ENCODE measurements at places on chromosomes 1 and 21. TPM values are rescaled to one million over a fixed set of nuclear protein-coding genes. Genes with fewer than 3 reads are reported as not detected.

DNA sequence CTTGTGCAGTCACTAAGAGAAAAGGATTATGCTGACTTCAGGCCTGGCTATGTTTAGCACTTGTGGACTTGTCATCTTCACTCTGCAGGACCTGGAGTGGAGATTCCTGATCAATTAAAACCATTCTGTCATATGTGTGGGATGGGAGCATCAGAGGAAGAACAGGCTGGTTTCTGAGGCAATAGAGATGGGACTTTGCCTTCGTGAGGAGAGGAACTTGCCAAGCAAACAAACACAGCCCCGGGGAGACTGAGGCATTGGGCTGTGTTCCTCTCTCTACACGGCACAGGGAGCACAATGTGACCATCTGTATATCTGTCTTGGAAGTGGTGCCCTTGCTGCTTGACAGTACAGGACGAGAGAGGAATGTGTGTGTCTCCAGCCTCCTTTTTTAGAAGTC lies 23.1 kb downstream of the VASH2 start:
- no peak overlapping the region for H3K4me3 ChIP-seq
- no peaks in the 10 kb centered on the region for H3K27me3 ChIP-seq
- no peaks in the 10 kb centered on the region for H3K4me1 ChIP-seq
- no peak for DNase-seq
- no peaks in the 10 kb centered on the region for H3K36me3 ChIP-seq

GRCh38 chr1:204842892-204843291 lies 27.8 kb upstream of the NFASC start:
- no peaks in the 10 kb centered on the region for H3K4me1 ChIP-seq

- DNase-seq, result no peak
- H3K27me3 ChIP-seq, result no peaks in the 10 kb centered on the region
- H3K4me3 ChIP-seq, result no peak overlapping the region
- no peak overlapping the region for H3K27ac ChIP-seq
These were observed 26.2 kb downstream of the MPZL1 start for GRCh38 chr1:167747988-167748387.

The MTARC2 gene
- 72.7 TPM for total RNA-seq

- no peaks in the 10 kb centered on the region for H3K36me3 ChIP-seq
- DNase-seq, result no peak
- no peaks in the 10 kb centered on the region for H3K27me3 ChIP-seq
- H3K27ac ChIP-seq, result no peak overlapping the region
These were observed 298.7 kb downstream of the LRRIQ3 start for GRCh38 chr1:73899311-73899710.

Data from upper lobe of left lung (tissue), 6 donors.